ENCODE measurements at places on chromosomes 3 and 15. TPM values are rescaled to one million over a fixed set of nuclear protein-coding genes. Genes with fewer than 3 reads are reported as not detected.

The SMARCC1 gene
- 62.7 TPM for total RNA-seq

The ATP13A5 gene
- total RNA-seq: not detected

The TIMP4 gene
- 0.14 TPM for total RNA-seq

The RETNLB gene
- total RNA-seq: not detected

The LSAMP gene
- not detected for total RNA-seq

The SAMD7 gene
- total RNA-seq: not detected

The GNAT1 gene
- not detected for total RNA-seq

The SYNPR gene
- not detected for total RNA-seq

The ABHD17C gene
- 24.8 TPM for total RNA-seq

The RTP4 gene
- 0.07 TPM for total RNA-seq

The PAK6 gene
- total RNA-seq: 14.1 TPM

The MST1R gene
- total RNA-seq: 98.9 TPM

The GOLGA8R gene
- 0.34 TPM for total RNA-seq

The PRR20G gene
- total RNA-seq: not detected

The WDR93 gene
- not detected for total RNA-seq

The OIP5 gene
- total RNA-seq: 15.8 TPM

The ATP8B4 gene
- not detected for total RNA-seq

The GATM gene
- 0.20 TPM for total RNA-seq

The GRK7 gene
- total RNA-seq: not detected

Measured in foreskin keratinocyte (primary cell).